Activated CD4-positive, alpha-beta memory T cell treated with anti-CD3 and anti-CD28 coated beads, Interleukin-2, amount 10 ng/mL, durations not matched to agents 7 days and 5 days (primary cell): ENCODE measurements at places on chromosomes 16 and 17. TPM values are rescaled to one million over a fixed set of nuclear protein-coding genes. Genes with fewer than 3 reads are reported as not detected.

DNA sequence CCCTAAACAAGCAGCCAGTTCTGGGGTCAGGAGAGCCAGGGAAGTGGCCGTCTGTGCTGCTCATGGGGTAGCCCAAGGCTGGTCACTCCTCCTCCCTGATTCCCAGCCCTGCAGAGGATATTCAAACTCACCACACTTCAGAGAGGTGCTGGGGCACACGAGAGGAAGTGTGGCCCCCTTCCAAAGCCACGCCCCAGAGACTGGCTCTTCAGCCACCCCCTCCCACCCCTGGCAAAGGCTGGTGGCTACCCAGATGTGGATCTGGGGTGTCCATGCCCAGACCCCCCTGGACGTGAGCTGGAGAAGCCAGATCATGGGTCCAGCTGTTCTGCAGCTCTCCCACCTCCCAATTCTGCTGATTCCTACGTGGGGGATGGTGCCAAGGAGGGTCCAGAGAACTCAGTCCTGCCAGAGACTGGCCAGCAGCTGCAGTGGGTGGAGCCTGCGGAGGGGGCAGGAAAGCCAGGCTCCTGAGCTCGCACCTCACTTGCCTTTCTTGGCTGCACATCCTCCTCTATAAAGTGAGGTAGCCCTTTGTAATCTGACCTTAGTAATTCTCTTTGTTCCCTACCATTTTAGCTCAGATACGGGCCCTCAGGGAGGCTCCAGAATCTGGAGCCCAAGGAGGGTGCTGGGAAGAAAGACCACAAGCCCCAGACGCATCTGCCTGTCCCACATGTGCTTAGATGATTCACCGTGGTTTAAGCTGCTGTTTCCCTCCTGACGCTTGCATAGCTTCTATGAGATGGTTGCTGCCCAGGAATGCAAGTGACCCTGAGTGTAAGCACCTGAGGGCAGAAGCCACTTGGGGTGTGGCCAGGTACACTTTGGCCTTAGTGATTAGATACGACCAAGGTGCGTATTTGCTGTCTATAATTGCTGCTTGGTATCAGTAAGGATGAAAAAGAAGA, 15.3 kb downstream of the SDK2 start:
- H3K36me3 ChIP-seq = no peaks in the 10 kb centered on the region
- H3K27ac ChIP-seq = no peak overlapping the region
- no peak overlapping the region for H3K4me3 ChIP-seq
- H3K4me1 ChIP-seq = no peaks in the 10 kb centered on the region
- no peak for DNase-seq
- peaks cover 3% of the 10 kb centered on the region for H3K27me3 ChIP-seq

DNA sequence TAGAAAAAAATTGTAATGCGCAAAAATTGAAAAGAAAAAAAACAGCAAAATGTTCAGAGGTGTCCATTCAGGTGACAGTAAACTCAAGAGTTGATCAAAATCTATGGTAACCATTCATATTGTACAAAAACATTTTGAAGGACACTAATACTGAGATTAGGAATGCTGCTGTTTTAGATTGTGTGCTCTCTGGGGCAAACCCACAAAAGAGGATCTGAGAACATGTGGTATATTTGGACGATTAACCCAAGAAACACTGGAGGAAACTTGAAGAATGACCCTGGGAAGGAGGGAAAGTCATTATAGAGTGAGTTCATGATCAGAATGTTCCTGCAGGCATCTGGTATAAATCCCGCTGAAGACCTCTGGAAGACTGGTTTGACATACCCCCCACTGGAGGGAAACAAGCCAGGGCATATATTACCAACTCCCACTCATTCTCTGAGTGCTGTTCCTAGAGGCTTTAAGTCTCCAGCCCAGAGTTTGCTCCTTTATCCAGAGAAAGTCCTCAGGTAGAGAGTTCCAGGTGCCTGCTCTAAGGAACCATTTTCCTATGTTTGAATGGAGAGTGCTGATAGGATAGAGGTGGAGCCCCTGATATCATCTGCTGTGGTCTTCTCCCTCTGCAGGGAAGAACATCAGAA, 1.2 kb downstream of the KRTAP4-2 start:
- H3K27ac ChIP-seq = no peak overlapping the region
- H3K4me3 ChIP-seq = no peak overlapping the region
- DNase-seq = no peak
- peaks cover 5% of the 10 kb centered on the region for H3K27me3 ChIP-seq

- no peaks in the 10 kb centered on the region for H3K36me3 ChIP-seq
- H3K27me3 ChIP-seq = peaks cover 10% of the 10 kb centered on the region
- H3K27ac ChIP-seq = no peak overlapping the region
- no peak overlapping the region for H3K4me3 ChIP-seq
- DNase-seq = no peak
These were observed 3.1 kb upstream of the C17orf58 start for GRCh38 chr17:67999291-67999911.

GRCh38 chr17:46782250-46782953, 36.1 kb downstream of the WNT3 start:
- no peak overlapping the region for H3K4me3 ChIP-seq
- peaks cover 6% of the 10 kb centered on the region for H3K27me3 ChIP-seq
- DNase-seq = peak; percentile 30
- no peaks in the 10 kb centered on the region for H3K4me1 ChIP-seq

DNA sequence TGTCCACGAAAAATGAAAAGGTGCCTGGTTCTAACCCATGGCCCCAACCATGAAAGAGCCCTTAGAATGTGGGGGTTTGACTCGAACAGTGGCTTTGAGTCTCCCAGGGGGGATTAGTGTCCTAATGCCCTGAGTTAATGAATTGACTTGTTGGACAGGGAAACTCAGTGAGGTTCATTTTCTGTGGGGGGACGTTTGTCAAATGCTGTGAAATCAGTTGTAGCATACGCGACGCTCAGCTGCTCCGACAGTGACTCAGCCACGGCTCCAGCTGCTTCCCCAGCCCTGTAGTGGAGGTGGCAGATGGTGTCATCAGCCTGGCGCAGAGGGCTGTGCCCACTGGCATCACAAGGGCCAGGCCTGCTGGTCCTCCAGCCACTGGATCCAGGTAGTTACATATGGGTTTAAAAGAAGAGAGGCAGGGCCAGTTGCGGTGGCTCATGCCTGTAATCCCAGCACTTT, 3.9 kb upstream of the TMEM235 start:
- H3K27ac ChIP-seq = no peak overlapping the region
- peaks cover 27% of the 10 kb centered on the region for H3K27me3 ChIP-seq
- peaks cover 9% of the 10 kb centered on the region for H3K4me1 ChIP-seq

GRCh38 chr17:78561166-78561565, 16.0 kb downstream of the DNAH17 start:
- H3K4me3 ChIP-seq = no peak overlapping the region
- H3K36me3 ChIP-seq = no peaks in the 10 kb centered on the region
- H3K4me1 ChIP-seq = no peaks in the 10 kb centered on the region
- H3K27me3 ChIP-seq = peaks cover 4% of the 10 kb centered on the region

DNA sequence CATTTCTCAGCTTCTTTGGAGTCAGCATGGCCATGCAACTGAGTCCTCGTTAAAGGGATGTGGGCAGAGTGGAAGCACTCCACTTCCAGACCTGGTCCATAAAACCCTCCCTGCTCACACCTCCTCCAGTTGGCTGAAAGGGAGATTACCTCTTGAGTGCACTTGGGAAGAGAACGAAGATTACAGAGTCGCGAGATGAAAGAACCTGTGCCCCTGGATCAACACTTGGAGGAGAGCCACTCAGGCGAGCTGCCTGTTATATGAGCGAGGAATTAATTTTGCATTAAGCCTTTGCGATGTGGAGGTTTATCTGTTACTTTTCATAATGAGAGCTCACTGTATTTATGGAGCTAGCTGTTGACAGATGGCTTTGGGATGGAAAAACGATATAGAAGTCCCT, 147.9 kb downstream of the MAF start:
- H3K4me1 ChIP-seq = peaks cover 24% of the 10 kb centered on the region
- H3K27ac ChIP-seq = no peak overlapping the region
- H3K27me3 ChIP-seq = no peaks in the 10 kb centered on the region

DNA sequence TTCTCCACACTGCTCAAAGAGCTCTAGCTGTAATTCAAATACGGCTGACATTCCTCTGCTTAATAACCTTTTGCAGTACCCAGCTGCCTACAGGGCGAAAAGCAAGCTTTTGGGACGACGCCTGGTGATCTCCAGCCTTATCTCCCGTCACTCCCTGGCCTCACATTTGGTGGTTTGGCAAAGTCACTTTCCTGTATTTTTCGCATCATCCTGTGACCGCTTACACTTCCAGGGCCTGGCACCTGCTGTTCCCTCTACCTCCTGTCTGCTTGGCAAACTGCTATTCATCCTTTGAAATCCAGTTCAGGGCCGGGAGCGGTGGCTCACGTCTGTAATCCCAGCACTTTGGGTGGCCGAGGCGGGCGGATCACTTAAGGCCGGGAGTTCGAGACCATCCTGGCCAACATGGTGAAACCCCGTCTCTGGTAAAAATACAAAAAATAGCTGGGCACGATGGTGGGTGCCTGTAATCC, 2.7 kb upstream of the BHLHA9 start:
- peaks cover 19% of the 10 kb centered on the region for H3K4me1 ChIP-seq
- peak overlapping the region; percentile 35 for H3K27ac ChIP-seq
- H3K36me3 ChIP-seq = no peaks in the 10 kb centered on the region
- peak overlapping the region; percentile 70 for H3K4me3 ChIP-seq

DNA sequence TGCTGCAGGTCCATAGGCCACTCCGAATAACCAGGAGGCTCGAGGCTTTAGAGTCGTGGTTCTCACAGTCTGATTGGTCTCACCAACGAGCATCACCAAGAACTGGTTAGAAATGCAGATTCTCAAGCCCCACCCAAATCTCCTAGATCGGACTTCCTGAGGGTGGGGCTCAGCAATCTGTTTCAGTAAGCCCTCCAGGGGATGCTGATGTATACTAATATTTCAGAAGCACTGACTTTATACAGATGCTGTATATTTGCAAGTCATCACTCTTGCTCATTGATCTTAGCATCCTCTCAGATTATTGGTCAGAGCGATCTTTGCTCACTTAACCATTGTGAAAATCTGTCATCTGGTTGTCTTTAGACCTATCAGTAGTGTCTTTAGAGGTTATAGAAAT, 4.4 kb upstream of the VAC14 start:
- peaks cover 36% of the 10 kb centered on the region for H3K4me1 ChIP-seq
- H3K36me3 ChIP-seq = no peaks in the 10 kb centered on the region

DNA sequence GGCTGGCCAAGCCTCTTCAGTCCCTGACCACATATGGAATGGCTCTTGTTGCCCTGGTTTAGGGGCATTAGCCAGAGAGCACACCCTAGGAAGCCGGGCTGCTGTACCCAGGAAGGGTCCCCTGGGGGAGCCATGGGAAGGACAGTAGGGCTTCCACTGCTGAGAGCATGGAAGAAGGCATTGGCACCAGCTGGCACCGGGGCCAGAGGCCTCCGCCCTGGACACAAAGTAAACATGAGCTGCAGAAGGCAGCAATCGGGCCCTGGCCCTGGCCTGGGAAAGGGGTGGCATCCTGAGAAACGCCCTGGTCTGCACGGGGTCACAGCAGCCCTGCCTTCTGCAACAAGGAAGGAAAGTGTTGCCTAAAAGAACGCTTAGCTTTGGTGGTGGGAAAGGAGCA, 49.4 kb downstream of the VAC14 start:
- no peak overlapping the region for H3K4me3 ChIP-seq
- no peaks in the 10 kb centered on the region for H3K36me3 ChIP-seq
- DNase-seq = no peak
- no peak overlapping the region for H3K27ac ChIP-seq
- peaks cover 41% of the 10 kb centered on the region for H3K4me1 ChIP-seq

GRCh38 chr17:50117202-50118051, 12.5 kb downstream of the SAMD14 start:
- no peaks in the 10 kb centered on the region for H3K36me3 ChIP-seq
- H3K27me3 ChIP-seq = peaks cover 56% of the 10 kb centered on the region
- peak; percentile 63 for DNase-seq
- H3K27ac ChIP-seq = no peak overlapping the region

DNA sequence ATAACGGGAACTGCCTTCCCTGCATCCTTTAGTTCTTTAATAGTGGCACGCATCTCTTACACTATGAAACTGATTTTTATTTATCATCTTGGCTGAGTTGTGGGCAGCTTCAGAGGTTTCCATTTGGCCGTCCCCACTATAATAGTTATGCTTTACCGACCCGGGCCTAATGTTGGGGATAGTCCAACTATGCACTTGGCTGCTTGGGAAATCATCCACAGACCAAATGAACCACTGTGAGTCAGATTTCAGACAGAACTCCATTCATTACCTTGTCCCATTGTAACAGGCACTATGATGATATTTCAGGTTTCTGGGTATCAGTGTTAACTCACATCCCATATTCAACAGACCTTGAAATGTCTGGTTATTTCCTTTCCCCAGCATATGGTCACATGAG, 6.1 kb upstream of the SLFN5 start:
- H3K27ac ChIP-seq = no peak overlapping the region
- H3K4me3 ChIP-seq = no peak overlapping the region
- H3K4me1 ChIP-seq = peaks cover 44% of the 10 kb centered on the region
- no peak for DNase-seq

DNA sequence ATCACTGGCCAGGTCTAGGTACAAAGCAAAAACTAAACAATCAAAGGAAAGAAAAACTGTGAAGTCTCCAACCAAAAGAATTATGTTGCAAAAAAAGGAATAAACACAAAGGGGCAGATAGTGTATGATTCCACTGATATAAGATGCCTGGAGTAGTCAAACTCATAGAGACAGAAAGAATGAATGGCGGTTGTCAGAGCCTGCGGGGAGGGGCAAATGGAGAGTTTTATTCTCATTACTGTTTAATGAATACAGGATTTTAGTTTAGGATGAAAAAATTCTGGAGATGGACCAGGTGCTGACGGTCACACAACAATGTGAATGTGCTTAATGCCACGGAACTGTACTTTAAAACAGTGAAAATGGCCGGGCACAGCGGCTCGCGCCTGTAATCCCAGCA, 20.7 kb downstream of the STAT5B start:
- H3K4me3 ChIP-seq = no peak overlapping the region
- H3K4me1 ChIP-seq = peaks cover 36% of the 10 kb centered on the region
- H3K27me3 ChIP-seq = no peaks in the 10 kb centered on the region
- no peak overlapping the region for H3K27ac ChIP-seq
- no peak for DNase-seq

Gene IKZF3
- 38.2 TPM for total RNA-seq

Gene CTRB1
- total RNA-seq = not detected

Gene FOXN1
- not detected for total RNA-seq

Gene KRTAP9-4
- not detected for total RNA-seq

Gene CDH15
- not detected for total RNA-seq
